Activated T-cell treated with anti-CD3 and anti-CD28 coated beads, Interleukin-2, amount 50 U/mL, for 4 hours (primary cell): ENCODE measurements at places on chromosomes 4 and X. TPM values are rescaled to one million over a fixed set of nuclear protein-coding genes. Genes with fewer than 3 reads are reported as not detected.
A peak's percentile ranks its signal among the peaks of the same experiment; 100 is the strongest.

The IL2RG gene
- 305 TPM for total RNA-seq

The GRID2 gene
- total RNA-seq, result not detected

The ODAPH gene
- total RNA-seq, result not detected

The TCEAL6 gene
- not detected for total RNA-seq

The ABRAXAS1 gene
- total RNA-seq, result 8.6 TPM

The ITGB1BP2 gene
- total RNA-seq, result 3.6 TPM

GRCh38 chr4:1012034-1012739 lies 761 bp downstream of the FGFRL1 start:
- peak; percentile 18 for DNase-seq

DNA sequence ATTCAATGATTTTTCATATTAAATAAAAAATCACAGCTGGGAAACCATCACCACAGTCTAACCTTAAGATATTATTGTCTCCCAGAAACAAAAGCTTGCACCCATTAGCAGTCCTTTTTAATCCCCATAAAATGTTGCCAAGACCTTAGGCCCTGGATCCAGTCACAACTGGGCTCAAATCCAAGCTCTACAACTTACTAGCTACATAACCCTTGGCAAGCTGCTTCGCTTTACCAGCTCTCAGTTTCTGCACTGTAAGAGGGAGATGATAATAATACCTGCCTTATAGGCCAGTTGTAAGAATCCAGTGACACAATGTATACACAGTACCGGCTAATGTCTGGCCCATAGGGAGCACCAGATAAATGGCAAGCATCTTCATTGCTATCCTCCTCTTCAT lies 400.9 kb upstream of the FGF13 start:
- no peak for DNase-seq

DNA sequence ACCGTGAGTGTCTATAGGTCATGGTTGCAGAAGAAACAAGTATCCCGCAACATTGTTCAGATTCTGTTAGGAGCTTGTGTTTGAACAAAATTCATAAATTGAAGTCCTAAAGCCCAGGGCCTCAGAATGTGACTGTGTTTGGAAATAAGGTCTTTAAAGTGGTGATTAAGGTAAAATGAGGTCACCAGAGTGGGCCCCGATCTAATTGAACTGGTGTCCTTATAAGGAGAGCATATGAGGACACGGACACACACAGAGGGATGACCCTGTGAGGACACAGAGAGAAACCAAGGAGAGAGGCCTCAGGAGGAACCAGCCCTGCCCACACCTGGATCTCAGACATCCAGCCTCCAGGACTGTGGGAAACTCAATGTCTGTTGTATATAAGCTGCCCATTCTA lies 76.9 kb downstream of the DHRSX start:
- no peak for DNase-seq

DNA sequence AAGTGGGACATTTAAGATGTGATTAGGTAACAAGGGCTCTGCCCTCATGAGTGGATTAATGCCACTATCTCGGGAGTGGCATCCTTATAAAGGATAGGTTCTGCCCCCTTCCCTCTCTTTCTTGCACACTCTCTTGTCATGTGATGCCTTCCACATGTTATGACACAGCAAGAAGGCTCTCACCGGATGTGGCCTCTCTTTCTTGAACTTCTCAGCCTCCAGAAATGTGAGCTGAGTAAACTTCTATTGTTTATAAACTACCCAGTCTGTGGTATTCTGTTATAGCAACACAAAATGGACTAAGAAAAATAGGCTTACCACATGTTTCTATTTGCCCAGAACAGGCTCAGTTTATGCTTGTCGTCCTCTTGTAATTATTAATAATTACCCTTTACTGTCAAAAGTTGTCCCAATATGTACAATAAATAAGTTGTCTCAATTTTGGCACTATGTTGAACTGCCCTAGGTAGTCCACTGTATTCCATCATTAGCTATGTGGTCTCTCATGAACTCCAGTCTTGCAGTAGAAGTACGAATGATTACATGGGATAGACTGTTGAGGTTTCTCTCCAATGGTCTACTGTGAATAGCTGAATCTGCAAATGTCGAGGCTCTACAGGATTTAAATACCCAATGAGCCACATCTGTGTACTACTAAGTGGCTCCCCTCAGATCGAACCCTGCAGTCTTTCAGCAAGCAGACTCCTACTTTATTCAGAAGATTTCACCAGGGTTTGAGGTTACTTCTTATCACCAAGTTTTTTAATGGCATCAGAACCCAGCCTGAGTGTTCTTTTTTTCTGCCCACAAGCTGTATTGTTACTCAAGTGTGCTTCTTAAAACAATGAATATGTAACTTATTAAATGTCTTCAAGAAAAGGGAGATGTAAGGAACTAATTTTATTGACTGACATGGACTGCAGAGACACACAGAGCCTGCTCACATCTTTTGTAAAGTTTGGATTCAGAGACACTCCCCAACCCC lies 102.0 kb upstream of the LEF1 start:
- DNase-seq, result no peak

DNA sequence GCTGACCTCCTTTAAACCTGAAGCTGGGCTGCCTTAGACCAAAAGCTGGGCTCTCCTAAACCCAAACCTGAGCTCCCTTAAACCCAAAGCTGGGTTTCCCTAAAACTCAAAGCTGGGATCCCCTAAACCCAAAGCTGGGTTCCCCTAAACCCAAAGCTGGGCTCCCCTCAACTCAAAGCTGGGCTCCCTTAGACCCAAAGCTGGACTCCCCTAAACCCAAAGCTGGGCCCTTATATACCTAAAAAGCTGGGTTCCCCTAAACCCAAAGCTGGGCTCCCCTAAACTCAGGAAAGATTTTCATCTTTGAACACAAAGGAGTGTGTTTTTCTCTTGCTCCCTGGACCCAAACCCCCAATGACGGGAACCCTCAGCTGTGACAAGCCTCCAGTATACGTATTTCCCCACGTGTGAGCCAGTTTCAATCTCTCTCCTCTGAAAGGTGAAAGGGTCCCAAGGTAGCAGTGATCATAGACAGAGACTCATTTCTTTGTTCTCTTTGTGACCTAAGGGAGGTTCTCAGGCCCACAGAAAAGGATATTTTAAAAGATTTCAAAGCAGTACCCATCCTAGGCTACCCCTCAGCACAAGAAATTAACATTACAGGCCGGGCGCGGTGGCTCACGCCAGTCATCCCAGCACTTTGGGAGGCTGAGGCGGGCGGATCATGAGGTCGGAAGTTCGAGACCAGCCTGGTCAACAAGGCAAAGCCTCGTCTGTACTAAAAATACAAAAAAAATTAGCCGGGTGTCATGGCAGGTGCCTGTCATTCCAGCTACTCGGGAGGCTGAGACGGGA lies 31.3 kb upstream of the ASMTL start:
- no peak for DNase-seq

GRCh38 chr4:147041376-147041775 lies 95.7 kb upstream of the TTC29 start:
- DNase-seq, result no peak

GRCh38 chr4:128227991-128228571 lies 59.5 kb downstream of the PGRMC2 start:
- DNase-seq, result no peak

DNA sequence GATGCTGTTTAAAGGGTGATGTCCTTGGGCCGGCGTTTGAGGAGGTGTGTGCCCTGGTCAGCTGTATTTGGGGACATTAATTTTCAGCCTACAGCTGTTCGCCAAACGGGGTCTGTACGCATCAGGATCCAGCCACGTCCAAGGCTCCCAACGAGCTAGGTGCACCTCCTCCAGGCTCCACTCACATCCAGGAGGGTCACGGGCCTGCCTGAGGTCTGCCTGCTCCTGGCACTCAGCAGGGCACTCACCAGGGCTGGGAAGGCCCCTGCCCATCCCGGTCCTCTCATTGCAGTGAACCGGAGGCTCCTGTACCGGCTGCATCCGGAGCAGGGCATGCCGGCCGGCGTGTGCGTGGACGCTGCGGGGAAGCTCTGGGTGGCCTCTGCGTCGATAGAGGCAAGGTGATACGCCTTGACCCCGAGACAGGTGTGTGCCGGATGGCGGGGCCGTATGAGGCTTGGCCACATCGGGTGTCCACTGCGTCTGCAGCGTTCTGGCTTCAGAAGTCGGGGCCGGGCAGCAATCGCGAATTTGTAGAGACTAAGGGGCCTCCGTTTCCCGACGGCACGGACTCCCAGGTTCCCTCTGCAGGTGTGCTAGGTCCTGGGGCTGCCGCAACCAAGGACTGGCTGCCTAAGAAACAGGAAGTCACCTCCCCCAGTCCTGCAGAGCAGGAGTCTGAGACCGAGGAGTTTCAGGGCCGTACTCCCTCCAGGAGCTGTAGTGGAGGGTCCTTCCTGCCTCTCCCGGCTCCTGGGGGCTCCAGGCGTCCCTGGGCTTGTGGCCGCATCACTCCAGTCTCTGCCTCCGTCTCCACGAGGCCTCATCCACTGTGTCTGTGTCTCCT lies 27.5 kb upstream of the PLCXD1 start:
- no peak for DNase-seq

DNA sequence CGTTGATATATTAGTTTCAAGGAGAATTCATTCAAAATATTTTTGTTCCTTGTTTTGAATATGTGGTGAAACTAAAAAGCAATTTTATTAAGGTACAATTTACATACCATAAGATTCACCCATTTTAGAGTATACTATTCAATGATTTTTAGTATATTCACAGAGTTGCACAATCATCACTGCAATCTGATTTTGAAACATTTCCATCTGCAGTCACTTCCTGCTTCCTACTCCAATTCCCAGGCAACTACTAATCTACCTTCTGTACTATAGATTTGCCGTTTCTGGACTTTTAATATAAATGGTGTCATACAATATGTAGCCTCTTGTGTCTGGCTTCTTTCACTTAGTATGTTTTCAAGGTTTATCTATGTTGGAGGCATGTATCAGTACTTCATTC lies 71.3 kb downstream of the SLC9A7 start:
- DNase-seq, result no peak

GRCh38 chrX:101163166-101163565 lies 56.4 kb upstream of the DRP2 start:
- no peak for DNase-seq

DNA sequence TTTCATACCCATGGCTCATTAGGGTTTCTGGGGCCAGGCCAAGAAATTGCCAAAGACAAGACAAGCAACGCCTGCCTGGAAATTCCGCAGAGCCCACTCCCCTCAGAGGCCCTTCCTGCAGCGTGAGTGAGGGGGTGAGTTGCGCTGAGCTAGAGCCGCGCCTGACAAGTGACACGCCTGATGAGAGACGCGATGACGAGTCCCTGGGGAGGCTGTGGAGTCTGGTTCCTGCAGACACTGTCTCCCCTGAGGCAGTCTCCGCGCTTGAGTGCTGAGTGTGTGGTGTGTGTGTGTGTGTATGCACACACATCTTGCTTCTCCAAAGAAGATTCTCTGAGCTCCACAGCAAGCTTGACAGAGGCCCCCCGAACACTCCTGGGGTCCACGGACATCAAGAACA lies 269.8 kb downstream of the BCOR start:
- no peak for DNase-seq

DNA sequence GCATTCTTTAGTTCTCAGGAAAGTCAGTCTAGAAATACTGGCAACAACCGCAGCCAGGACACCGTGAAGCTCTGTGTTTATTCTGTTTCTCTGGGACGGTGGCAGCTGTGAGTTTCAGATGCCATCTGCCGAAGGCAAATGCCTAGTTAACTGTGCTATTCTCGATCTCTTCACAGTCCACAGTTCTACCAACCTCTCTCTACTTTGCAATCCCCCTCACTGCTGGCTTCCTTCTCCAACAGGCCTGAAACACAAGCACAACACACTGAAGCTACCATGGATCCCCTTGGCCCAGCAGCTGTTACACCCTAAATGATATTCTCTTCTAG lies 118.8 kb downstream of the ZNF827 start:
- DNase-seq, result no peak

DNA sequence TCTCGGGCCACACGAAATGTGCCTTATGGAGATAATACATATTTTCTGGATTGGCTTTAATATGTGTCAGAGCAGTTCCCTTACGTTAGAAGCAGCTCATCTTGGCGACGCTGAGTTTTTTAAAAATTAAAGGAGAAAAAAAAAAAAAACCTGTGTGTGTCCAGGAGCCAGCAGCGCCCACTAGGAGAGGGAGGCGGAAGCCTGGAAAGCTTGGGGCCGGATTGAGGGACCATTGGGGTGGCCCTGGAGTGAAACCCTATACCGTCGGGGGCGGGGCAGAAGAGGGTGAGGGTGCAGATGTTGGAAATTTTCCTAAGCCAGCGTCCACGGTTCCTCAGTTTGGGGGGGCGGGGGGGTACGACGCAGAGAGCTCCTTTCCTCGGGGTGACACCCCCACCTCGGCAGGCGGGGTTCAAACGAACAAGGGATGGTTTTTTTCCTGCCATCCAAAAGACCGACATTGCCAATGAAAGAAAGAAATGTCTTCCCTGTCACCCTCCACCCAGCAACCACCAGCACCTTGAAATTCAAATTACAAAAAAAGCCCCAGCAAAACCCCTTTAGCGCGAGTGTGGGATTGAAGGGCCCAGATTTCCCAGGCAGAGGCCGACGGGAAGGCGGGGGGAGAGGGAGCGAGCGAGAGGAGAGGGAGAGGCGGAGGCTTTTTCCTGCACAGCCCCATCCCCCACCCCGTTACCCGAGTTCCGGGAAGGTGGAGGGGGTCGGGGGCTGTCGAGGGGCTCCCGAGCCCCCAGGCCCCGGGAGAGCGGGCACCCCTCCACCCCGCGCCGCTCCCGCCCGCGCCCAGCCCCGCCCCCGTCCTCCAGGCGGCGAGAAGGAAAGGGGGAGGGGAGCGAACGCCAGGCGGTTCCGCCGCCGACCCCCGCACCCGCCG lies 859 bp downstream of the SMARCA1 start:
- DNase-seq, result no peak

DNA sequence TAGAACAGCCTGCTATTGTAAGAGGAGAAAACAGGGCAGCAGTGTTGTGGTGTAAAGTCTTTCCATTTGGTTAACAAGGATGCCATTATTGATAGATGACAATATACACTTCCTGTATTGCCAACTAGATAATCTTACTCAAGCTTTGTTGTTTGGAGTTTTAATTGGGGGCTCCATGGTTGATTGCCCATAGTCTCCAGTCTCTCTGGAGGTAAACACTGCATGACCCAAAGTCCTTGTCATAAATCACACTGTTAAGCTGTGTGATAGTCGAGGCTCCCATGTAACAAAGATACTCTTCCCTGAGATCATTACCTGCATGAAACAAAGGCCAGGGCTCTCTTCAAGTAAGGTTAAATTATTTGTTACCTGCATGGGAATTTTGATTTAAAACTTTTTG lies 394.6 kb downstream of the C4orf33 start:
- DNase-seq, result no peak

GRCh38 chrX:120294651-120295050 lies 16.6 kb downstream of the TMEM255A start:
- DNase-seq, result no peak

GRCh38 chr4:152763796-152764195 lies 15.7 kb downstream of the TIGD4 start:
- no peak for DNase-seq
